CD4-positive, alpha-beta T cell treated with Interleukin-12 subunit alpha and Interleukin-12 subunit beta, for 1 hour (primary cell): ENCODE measurements at places on chromosomes 12 and 14.
A peak's percentile ranks its signal among the peaks of the same experiment; 100 is the strongest.

GRCh38 chr12:56988207-56988739, 18.1 kb downstream of the ZBTB39 start:
- DNase-seq: no peak

DNA sequence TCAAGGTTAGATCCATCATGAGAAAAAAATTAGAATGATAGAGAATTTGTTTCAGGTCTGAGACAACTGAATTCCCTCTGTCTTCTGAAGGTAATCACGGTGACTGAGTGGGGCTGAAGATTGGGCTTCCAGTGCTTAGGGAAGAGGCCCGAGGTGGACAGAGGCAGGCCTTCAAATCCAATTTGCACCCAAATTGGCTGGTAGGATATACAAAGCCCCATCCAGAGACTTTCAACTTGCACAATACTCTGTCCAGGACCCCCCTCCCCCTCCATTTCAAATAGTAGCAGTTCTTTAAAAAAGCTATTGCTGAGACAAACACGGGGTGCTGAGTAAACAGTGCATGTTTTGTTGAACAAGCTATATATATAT, 3.6 kb upstream of the FOXG1 start:
- DNase-seq: no peak

DNA sequence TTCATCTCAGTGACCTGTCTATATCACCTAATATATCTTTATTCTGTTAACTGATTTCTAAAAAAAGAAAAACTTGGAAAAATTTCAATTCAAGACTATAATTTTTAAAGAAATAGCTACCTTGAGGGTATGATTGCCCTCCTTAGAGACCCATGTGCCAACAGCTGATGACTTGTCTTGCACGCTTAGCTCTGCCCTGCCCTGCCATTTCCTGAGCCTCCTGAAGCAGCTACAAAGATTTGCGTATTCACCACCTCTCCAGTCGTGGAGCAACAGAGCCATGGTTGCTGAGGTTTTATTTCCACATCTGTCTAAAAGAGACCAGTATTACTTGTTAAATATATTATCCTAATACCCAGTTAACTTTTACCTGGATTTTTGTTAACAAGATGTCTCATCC, 91.7 kb upstream of the ATF1 start:
- no peak for DNase-seq

GRCh38 chr12:28108599-28108998, 81.7 kb upstream of the CCDC91 start:
- peak; percentile 5 for DNase-seq

DNA sequence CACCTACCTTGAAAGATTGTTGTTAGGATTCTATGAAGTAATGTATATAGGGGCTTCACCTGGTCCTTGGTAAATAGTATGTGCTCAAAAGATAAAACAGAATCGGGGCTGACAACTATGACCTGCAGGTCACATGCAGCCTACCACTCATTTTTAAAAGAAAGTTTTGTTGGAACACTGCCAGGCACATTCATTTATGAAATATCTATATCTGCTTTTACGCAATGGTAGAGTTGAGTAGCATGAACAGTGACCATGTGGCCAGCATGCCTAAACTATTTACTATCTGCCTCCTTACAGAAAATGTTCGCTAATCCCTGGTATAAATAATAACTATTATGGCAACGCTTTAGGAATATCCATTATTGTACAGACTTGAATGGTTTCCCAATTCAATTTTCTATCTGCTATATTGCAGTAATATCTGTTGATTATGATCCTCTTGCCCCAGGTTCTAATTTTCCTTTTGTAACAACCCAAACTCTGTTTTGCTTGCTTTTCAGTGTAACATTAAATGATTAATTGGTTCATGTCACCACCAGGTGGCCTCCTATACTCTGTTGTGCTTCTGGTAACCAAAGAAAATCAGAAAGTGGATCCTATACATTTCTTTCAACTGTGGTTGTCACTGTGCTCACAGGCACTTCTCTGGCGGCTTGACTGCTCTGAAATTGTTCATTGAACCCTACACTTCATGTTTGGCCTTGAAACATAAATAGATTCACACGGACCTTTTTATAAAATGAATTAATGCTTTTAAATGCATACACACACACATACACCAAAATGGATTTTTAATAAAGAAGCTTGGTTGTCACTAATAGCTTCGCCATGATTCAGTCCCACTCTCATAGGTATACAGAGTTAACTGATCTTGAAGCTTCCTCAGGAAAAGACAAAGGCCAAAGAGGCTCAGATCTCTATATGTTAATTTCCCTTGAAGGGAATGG, 227.7 kb upstream of the NPAS3 start:
- DNase-seq: peak; percentile 16

DNA sequence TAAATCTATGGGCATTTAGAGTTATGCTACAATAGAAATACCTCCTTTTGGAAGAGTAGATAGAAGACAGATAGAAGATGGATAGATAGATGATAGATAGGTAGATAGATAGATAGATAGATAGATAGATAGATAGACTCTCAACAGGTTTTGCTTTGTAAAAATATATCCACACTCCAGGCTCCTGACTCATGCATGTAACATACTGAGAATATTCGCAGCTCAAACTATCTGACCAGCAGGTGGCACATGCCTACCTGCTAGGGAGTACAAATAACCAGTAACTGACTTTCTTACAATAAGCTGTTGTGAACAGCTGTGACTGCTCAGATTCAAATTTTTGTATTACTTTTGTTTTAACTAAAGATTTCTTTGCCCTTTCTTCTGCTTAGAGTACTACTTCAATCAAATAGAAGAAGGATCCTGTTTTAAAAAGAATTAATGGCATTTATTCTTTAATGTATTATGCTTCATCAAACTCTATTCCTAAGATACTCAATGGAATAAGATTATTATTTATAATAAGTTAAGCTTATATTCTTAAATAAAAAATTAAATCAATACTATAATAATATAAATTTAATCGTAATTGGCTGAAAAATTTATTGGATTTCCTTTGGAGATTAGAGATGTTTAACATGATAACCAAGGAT, 15.8 kb upstream of the CPNE8 start:
- DNase-seq: peak; percentile 25

- peak; percentile 74 for DNase-seq
Observed at GRCh38 chr12:56007564-56008559, 10.8 kb downstream of the SUOX start.

GRCh38 chr12:1906579-1906978, 11.9 kb downstream of the CACNA2D4 start:
- no peak for DNase-seq

GRCh38 chr12:106416273-106416672, 58.7 kb downstream of the POLR3B start:
- no peak for DNase-seq

- peak; percentile 38 for DNase-seq
Observed at GRCh38 chr12:64611341-64612284, 1.3 kb downstream of the RASSF3 start.

DNA sequence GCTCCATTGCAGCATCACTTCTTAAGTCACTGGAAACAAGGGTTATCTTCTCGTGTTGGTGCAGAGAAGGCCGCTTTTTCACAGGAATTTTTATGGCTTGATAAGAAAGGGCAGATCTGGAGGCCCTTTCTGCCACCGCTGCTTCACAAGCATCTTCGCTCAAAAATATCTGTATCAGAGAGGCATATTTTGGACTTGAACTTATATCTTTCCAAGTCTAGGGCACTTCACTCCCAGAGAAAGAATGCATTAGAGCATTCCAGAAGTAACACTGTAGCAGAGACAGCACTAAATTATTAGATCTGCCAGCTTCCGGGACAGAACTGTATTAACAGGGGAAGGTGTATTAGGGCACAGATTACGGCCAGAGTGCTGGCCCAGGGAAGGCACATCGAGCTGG, 151.7 kb upstream of the AMIGO2 start:
- no peak for DNase-seq

GRCh38 chr12:10968765-10969456, 17.8 kb downstream of the TAS2R50 start:
- DNase-seq: no peak

- DNase-seq: no peak
Observed at GRCh38 chr12:30980955-30981662, 54.6 kb downstream of the TSPAN11 start.

- DNase-seq: no peak
Observed at GRCh38 chr12:59624732-59625460, 29.1 kb downstream of the SLC16A7 start.

GRCh38 chr12:129393357-129393937, 510.4 kb downstream of the TMEM132D start:
- no peak for DNase-seq

GRCh38 chr12:68240975-68241374, 12.4 kb downstream of the IL22 start:
- peak; percentile 60 for DNase-seq

DNA sequence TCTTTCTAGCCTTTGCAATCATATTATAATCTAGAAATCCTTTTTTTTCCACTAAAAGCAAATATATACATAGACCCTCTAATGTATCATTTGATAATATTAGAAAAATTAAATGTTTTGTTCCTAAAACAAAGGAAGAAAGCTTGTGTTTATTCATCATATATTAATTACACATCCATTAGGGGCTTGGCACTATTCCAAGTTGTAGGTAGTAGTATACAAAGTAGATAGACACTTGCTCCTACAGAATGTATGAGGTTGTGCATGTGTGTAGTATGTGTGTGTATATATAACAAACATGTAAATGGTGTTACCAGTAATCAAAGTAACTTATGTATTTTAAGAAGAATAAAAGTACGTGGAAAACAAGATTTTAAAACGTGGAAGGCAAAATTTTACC, 15.0 kb upstream of the KCNMB4 start:
- no peak for DNase-seq

DNA sequence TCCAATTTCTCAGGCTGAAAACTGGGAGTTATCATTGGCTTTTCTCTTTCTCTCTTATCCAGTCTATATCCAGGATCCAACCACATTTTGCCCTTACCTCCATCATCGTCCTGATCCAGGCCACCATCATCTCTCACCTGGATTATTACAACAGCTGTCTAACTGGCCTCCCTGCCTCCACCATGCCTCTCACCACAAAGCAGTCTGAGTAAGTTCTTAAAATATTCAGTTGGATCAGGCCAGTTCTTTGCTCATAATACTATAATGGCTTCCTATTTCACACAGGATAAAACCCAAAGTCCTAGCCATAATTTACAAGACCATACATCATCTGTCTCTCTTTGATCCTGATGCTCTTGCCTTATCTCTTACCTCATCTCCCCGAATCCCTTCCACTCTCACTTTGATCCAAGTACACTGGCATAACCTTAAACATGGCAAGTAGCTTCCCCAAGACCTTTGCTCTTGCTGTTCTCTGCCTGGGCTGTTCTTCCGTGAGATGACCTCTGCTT, 133.4 kb upstream of the RAP1B start:
- no peak for DNase-seq

DNA sequence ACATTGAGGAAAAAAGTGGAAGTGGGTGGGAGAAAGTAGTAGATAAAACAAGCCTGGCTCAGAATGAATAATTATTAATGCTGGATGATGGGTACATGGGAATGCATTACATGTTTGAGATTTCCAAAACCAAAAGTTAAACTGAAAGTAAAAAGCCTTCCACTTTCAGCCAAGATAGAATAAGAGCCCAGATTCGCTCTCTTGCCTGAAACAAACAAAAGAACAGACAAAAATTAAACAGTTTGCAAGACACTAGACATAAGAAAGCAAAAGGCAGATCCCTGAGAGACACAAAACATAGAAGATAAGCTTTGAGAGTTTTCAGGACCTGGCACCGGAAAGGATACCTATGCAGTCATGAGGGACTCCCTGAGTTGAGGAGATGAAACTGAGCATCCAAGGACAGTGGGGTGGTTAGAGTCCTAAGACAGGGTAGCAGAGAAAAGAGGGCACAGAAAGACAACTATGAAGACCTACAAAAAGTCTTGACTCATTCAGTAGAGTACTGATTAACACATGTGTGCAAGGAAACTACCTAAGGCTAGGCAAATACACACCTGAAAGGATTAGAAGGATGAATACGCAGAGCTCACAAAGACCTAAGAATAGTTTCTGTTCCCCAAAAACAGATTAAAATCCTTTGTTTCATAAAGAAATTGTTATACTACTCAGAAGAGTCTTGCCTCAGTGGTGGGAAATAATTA, 54.1 kb downstream of the CEP83 start:
- no peak for DNase-seq

DNA sequence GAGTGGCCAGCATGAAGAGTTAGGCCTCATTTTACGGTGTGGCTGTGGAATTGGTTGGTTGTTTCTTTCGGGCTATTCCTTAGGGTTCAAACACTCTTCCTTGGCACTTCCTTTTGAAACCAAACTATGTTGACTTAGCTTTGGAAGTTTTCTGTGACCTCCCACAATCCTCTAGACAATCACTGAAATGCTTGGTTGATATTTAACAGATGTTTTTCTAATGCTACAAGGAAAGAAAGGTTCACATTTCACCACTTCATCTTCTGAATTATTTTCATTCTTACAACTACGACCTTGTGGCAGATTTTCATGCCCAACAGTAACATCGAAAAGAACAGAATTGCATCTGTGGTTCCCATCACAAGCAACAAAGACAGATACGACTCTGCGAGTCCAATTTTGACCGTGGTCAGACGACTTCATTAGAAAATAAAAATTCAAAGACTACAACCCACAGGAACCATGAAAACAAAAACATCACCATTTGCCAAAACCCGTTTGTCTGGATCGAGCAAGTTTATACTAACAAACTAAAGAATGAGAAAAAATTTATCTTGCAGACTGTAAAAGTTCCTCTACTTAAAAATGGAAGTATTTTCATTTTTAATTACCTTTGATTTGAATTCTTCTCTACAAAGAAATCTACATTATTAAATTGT, 16.9 kb downstream of the PRKAB1 start:
- DNase-seq: no peak

GRCh38 chr14:100304825-100305323, 1.4 kb downstream of the SLC25A29 start:
- peak; percentile 27 for DNase-seq

DNA sequence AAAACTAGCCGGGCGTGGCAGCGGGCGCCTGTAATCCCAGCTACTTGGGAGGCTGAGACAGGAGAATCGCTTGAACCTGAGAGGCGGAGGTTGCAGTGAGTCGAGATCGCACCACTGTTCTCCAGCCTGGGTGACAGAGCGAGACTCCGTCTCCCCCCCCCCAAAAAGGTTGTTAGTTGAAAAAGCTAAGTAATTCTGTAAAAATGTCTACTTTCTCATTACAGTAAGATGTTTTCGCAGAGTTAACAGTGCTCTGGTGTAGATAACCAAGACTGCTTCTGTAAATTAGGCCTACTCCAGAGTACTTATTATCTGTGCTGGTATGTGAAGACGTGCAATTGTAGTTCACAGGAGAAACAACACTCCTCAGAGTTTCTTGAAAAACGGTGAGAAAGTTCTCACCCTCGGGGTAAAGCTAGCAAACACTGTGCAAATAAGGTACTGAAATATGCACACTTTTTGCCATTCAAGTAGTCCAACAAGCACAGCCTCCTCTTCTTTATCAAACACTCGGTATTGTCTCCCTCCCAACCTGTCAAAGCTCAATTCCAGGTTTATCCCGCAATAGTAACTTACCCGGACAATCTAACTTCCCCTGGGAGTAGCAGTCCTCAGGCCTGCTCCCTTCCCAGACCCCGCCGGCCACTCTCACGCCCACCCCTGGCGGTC, 974 bp downstream of the BTBD7 start:
- no peak for DNase-seq

- DNase-seq: no peak
Observed at GRCh38 chr12:7271893-7272514, 31.9 kb upstream of the ACSM4 start.

GRCh38 chr12:63075376-63076060, 75.5 kb downstream of the AVPR1A start:
- DNase-seq: no peak
